ENCODE measurements at places on chromosomes 6 and 20. TPM values are rescaled to one million over a fixed set of nuclear protein-coding genes. Genes with fewer than 3 reads are reported as not detected.

DNA sequence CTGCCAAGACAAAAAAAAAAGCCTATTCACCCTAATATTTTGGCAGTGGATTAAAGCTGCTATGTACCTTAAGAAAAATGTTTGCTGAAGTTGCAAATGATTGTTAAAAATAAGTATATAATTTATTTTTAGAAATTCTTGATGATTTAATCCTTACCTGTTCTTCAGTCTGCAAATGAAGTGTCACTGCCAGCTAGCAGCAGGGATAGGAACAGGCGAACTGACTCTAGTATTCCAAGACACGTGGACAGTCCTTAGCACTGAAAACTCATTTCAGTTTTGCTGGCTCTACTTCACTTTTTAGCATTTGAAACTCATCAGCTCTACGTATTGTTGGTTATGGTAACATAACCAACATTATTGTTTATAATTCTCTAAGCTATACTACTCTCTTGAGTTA lies 204.4 kb upstream of the ID4 start:
- no peak for DNase-seq

- DNase-seq, result no peak
Observed at GRCh38 chr6:167828325-167828956, 1.7 kb downstream of the AFDN start.

- DNase-seq, result no peak
Observed at GRCh38 chr20:19943061-19943521, 74.1 kb upstream of the NAA20 start.

DNA sequence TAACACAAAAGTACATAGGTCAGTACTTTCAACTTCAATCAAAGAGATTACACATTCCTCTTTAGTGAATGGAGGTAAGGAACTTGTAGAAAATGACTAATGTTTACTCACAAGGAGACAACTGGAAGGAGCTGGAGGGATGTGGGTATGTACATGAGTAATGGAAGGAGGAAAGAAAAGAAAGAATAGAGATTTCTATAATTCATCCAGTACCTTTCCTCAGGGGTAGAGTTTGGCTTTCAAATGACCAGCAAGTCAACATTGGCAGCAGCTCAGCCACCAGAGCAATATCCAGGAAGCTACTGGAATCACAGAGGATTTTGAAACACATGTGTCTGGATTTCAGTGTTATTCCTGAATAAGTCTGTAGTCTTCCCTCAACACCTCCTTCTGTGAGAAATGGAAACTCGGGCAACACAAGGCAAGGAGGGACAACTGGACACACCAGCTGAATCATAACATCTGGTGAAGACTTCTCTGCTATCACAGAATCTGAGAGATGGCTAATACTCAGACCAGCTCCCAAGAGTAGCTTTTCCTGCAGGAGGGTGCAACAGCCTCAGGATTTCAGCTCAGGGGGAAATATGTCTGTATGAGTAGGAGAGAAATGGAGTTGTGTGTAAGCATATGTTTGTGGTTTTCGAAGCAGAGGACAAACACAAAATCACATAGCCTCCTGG lies 98.8 kb downstream of the HAO1 start:
- no peak for DNase-seq

The CDKAL1 gene
- 20.4 TPM for total RNA-seq

DNA sequence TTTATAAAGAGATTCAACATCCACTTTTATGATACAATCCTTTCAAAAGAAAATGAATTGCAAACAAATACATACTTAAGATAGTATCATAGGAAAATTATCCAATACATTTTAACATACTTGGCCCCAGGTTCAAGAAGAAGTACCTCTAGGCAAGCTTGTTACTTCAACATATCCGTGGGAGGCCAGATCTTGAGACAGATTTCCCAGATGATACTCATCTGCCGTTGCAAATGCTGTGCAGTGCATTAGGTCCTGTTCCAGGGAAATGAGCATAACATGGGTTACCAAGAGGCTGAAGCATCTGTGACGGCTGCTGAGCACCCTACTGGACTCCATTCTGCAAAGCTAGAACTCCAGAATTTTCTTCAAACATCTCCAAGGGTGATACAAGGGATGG lies 15.6 kb downstream of the RMND1 start:
- DNase-seq, result no peak

GRCh38 chr20:2654384-2654822 lies 2.0 kb downstream of the NOP56 start:
- DNase-seq, result no peak

- no peak for DNase-seq
Observed at GRCh38 chr6:147651249-147652063, 143.0 kb downstream of the SAMD5 start.

DNA sequence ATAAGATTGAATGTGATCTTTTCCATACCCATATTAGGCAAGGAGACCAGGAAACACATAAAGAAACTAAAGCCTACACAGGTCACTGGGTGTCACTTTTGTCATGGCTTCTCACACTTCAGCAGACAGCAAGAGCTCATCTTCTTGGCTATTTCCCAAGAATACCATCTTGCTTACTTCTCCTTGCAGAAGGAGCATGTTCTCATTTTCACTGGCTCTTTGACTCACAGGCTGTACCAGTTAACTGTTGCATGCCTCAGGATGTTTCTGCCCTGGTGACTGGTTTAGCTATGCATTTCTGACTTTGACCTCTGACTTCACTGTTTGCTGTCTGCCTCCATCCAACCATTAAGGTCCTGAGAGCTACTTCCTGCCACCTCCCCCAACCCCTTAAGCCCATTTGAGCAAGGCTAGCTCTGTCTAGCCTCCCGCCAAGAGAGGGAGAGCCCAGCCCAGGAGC lies 40.3 kb upstream of the OGFRL1 start:
- no peak for DNase-seq

- DNase-seq, result no peak
Observed at GRCh38 chr6:53316142-53316541, 32.6 kb downstream of the ELOVL5 start.

DNA sequence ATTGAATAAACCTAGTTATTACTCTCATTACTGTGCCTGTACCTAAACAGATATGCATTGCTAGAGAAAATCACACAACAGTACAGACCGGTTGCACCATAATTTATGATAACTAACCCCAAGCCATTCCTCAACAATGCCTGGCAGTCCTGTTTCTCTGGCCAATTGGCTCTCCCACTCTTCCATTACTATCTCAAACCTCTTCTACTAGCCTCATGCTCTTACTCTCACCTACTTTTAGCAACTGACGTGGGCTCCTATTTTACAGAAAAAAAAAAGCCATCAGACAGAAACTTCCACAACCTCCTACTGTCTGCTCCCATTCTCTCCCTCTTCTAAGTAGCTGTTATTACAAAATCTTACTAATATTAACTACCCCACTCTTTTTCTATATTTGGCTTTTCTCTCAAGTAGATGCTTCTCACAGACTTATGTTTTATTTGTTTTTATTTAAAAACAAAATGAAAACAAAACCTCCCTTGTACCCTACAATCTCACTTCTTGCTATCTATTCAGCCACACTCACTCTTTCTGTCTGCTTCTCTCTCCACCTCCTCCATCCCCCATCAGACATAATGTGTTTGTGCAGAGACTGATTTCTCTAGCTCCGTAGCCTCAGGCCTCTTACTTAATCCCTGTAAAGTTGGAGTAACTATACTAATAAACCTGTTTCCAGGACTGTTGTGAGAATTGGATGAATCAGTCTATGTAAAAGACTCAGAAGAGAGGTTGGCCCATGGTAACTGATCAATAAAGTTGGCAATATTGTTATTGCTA lies 9.1 kb downstream of the GOPC start:
- no peak for DNase-seq

The SOX18 gene
- not detected for total RNA-seq

DNA sequence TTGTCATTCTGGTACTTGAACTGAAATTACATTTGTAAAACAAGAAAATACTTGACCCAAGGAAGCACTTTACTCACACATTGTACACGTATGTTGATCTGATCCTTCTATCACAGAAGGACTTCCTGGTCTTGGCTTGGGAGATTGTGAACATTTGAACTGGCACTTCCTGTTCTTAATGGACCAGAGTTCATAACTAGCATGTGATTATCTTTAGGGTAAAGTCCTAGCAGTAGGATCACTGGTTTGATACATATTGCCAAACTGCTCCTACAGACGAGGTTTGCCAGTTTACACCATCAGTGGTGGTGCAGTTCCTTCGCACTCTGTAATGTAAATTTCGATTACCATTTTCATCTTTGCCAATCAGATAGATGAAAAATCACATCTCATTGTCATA lies 12.7 kb downstream of the HECA start:
- no peak for DNase-seq

DNA sequence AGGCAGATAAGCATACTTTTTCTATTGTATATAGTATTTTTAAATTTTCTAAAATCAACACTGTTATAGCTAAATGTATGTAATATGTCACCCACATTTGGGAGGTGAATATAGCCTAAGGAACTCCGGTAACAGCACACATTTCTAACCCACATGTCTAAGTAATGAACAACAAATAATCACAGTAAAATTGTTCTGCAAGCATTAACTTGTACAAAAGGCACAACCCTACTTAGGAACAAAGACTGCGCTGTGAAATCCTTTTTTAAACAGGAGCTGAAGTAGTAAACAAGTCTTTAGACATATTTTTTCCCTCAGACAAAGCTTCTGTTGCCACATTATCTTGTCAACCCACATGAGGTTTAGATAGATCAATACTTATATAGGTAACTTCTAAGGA lies 872.4 kb upstream of the SLC35B3 start:
- no peak for DNase-seq

- no peak for DNase-seq
Observed at GRCh38 chr6:169479783-169480495, 221.9 kb downstream of the WDR27 start.

The CALHM6 gene
- 3.4 TPM for total RNA-seq

GRCh38 chr6:113847447-113847846 lies 9.7 kb upstream of the MARCKS start:
- no peak for DNase-seq

GRCh38 chr6:104365451-104366234 lies 494.1 kb downstream of the HACE1 start:
- no peak for DNase-seq

DNA sequence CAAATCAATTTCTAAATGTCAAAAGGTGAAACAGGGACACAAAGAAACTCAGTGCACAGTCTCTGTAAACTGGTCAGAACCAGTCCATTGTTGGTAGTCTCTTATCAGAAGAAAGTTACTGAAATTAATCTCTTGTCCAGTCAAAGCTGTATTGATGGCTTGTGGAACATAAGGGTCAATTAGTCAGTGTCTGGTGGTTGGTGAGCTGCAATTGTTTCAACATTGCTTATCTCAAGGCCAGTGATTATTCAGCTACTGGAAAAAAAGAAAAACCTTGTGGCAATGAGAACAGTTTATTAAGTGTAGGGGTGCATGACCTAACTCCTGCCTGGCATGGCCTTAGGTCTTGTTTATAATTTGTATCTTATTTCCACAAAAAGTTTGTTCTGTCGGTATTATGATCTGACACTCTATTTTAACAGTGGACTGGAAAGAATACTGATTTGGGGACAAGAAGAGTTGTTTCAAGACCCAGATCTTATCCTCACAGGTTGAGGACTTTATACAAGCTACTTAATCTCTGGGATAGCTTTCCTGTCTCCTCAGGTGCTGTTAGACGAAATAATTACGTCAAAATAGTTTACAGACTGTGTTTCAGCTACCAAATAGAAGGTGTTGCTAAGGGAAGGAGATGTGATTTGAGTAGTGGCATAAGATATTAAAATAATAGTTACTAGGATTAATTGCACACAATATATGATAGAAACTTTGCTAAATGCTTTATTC lies 520.0 kb upstream of the IRAK1BP1 start:
- DNase-seq, result no peak

DNA sequence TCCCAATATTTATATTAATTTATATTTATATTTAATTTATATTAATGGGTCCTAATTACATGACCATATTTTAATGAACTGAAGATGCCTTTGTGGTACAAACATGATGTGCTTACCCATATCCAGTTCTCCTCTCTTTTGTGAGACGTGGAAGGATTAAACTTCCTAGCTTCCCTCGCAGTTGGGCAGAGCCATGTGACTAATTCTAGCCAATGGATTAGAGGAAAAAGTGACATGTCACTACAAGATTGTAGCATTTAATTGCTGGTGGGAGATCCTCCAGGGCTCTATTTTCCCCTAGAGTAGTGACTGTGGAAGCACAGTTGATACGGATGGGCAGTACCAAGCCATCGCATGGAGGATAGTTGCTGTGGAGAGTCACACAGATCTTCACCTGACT lies 4.8 kb upstream of the SOBP start:
- DNase-seq, result no peak

DNA sequence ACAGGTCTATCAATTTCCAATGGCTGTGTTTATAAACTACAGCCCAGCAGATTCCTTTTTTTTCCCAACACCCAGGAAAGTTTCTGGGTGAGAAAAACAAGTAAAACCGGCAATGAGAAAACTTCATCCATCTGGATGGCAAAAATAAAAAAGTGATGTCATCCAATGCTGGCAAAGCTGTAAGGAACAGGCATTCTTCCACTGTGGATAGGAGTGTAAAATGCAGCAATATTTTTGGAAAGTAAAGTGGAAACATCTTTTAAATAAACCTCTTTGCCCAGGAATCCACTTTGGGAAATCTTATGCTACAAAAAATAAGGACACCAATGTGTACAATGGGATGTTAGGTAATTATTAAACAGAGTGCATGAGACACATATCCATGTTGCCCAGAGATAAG lies 102.1 kb upstream of the NT5E start:
- no peak for DNase-seq

DNA sequence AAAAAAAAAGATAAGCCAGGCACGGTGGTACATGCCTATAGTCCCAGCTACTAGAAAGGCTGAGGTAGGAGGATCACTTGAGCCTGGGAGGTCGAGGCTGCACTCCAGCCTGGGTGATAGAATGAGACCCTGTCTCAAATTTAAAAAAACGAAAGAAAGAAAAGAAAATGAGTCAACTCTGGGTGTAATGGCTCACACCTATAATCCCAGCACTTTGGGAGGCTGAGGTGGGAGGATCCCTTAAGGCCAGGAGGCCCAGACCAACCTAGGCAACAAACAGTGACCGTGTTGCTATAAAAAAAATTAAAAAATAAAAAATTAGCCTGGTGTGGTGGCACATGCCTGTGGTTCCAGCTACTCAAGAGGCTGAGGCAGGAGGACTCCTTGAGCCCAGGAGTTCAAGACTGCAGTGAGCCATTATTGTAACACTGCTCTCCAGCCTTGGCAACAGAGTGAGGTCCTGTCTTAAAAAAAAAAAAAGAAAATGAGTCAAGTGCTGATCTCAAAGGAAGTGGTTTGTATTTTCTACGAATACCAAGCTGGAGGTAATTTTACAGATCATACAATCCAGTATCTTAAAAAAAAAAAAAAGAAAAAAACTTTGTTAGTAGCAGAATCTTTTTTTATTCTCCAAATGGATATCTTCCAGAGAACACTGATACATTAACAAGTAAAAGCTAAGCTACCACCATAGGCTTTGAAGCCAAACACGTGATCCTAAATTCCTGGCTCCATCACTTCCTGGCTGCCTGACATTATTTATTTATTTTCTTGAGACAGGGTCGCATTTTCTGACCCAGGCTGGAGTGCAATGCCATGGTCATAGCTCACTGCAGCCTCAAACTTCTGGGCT lies 5.7 kb downstream of the COMMD7 start:
- peak; percentile 62 for DNase-seq

- DNase-seq, result no peak
Observed at GRCh38 chr6:136235233-136235564, 14.9 kb downstream of the MTFR2 start.

- DNase-seq, result no peak
Observed at GRCh38 chr6:148359228-148359627, 16.6 kb downstream of the SASH1 start.

Data from activated naive CD4-positive, alpha-beta T cell treated with anti-CD3 and anti-CD28 coated beads for 36 hours (primary cell).